NCI-H187 treated with DMSO at 0.1 percent for 48 hours (cell line): ENCODE measurements at places on chromosomes 11 and 22.

- peak; percentile 22 for DNase-seq
These were observed 2.3 kb downstream of the KRTAP5-11 start for GRCh38 chr11:71580057-71581003.

DNA sequence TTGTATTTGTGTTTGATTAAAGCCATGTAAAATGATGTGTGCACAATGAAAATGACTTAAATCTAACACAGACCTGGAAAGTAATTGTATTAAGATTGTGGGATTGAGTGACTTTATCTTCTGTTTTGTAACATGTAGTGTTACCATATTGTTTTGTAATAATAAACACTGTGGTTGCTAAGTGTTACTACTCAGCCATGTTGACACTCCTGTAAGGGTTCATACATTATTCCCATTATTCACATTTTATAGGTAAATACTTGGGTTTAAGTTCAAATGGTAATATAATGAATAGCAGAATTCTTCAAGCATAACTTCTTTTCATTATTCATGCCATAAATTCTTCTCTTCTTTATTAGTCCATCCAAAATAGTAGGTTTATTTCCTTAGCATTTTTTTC is 69.0 kb downstream of the ZC3H12C start:
- DNase-seq: no peak

DNA sequence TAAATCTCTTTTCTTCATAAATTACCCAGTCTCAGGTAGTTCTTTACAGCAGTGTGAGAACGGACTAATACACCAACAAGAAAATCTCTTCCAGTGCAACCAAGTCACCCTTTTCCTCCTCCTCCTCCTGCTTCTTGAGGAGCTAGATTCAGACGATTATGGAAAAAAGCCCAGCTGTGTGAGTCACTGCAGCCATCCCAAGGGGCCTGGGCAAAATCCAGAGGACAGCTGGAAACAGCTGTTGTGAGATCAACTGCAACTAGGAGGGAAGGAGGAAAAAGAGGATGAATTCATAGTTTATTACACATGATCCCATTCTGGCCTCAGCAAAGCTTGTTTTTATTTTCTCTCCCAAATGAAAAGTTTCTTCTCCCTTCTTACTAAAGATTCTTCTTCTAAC is 32.9 kb downstream of the RBFOX2 start:
- DNase-seq: no peak

GRCh38 chr11:9057007-9057406 is 34.4 kb downstream of the SCUBE2 start:
- no peak for DNase-seq

DNA sequence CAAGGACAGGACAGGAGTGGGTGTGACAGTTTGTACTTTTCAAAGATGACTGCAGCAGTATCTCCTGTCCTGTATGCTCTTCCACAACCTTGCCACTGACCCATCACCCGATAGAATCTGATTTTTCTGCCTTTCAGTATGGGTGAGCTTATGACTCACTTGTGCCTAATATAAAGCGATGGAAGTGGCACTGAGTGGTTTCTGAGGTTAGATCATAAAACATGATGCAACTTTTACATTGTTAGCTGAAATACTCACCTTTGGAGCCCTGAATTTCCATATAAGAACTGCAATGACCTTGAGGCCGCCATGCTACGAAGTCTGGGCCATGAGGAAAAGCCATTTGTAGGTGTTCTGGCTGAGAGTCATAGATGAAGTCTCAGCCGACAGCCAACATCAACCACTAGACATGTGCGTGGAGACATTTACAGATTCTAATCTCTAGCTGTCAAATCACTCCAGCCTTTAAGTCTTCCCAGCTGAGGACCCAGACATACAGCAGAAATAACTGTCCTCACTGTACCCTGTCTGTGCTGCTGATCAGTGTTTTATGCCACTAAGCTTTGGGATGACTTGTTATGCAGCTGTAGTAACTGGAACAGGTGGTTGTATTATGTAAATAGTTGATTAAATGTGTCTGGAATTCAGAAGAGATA is 105.9 kb upstream of the ARHGAP20 start:
- no peak for DNase-seq

DNA sequence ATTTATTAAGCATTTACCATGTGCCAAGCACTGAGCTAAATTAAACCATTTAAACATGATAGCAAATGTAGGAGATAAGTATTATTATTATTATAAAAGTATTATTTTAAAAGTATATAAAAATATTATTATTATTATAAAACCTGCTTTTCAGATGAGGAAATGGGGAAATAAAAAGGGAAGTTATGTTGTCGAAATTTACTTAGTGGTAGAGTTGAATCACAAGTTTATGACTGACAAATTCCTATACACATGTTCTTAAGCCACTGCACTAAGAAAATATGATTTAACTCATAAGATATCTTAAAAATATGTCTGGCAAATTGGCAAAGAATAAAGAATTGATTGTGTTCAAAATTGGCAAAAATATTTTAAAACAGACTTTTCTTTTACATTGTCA is 53.8 kb downstream of the CASP12 start:
- DNase-seq: no peak

GRCh38 chr11:119607726-119608125 is 121.3 kb downstream of the NECTIN1 start:
- DNase-seq: no peak

DNA sequence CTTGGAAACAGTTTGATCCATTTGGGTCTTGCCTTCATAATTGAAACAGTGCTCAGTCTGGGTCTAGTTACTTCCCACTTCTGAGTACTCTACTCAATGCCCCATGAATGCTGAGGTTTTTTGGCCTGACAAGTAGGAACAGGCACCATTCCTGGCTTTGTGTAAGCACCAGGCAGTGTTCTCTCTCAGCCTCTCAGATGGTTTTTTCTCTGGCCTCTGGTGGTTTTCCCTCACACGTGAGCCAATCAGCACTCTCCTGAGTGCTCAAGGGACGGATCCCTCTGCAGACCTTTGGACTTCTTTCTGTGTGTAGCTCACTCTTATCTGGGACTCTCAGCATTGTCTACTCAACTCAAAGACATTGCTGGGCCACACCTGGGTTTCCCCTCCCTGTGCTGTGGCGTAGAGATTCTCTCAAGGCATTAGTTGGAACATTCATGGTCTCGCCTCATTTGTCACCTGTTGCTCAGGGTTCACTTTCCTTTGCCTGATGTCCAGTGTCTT is 21.3 kb downstream of the SIK2 start:
- DNase-seq: no peak

GRCh38 chr11:119337581-119338317 is 2.9 kb downstream of the C1QTNF5 start:
- no peak for DNase-seq

DNA sequence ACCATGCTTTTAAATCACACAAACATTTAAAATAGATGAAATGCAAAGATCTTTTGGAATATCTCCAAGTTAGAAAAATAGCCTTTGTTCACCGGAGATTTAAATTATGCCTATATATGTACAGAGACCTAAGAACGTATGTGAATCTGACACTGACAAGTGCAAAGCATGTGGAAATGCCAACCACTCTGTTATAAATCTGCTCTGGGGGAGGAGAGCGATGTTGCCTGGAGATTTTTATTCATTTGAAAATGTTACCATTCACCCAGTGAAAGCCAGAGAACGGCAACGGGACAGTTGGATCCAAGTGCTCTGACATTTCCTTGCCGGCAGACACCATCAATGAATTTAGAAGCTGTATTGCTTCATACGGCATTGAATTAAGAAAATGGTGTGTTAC is 39.8 kb upstream of the BMAL1 start:
- no peak for DNase-seq

DNA sequence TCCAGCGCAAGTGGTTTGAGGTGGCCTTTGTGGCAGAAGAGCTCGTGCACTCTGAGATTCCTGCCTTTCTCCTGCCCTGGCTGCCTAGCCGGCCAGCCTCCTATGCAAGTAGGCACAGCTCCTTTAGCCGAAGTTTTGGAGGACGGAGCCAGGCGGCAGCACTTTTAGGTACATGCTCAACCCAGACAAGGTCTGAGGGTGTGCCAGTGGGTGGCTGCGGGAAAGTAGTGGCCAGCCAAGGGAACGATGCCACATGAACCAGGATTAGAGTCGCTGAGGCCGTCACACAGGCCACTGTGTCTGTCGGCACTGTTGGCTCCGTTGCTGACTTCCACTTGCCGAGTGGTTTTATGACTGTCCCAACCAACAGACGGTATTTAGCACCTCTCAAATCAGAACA is 64.8 kb upstream of the YWHAH start:
- DNase-seq: no peak

DNA sequence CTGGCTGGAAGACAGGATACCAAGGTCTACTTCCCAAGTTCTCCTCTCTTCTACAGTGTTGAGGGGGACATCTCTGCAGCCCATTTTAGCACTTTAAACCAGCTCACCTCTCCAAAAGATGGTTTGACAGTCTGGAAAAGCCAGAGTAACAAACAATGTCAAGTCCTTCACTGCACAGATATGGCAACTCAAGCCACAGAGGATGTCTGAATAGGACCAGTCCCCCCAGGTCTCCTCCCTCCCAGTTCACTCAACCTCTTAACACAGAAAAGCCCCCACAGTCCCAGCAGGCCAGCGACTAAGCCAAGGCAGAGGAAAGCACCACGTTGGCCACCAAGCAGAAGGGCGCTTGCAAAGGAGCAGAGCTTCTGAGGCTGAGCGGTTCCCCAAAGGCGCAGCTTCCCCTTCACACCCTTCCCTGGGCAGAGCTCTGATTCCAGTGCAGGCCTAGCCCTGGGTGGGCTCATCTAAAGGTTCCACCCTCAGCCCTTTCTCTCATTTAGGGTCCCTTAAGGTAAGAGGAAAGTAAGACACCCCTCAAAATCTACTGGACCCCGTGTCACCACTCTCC is 62.7 kb downstream of the PAK1 start:
- no peak for DNase-seq

DNA sequence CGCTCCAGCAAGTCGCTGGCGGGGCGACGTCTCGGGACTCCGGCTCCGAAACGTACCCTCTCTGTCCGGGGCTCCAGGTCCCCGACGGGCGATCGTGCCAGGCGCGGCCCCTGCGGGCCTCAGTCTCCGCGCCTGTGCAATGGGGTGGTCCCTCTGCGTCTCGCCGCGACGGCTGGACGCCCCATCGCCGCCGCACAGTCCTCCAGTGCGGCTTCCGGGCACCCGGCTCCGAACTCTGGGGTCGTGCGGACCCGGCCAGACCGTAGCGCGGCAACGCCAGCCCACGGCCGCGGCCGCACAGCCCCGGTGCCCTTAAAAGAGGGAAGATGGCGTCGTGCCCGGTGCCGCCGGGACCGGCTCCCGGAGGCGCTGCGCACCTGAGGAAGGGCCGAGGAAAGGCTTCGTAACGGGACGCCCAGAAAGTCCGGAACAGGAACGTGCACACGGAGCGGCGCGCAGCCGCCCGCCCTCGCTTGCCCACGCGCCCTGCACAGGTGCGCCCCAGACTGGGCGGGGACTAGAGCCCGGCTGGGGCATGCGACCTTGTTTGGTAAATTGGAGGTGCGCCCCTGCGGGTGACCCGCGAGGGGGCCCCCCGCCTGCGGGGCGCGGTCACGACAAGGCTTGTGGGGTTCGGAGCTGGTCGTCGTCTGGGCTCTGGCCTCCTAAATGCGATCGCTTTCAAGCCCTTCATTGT is 525 bp downstream of the BIK start:
- no peak for DNase-seq
